ENCODE measurements at places on chromosomes 5 and 9.
A peak's percentile ranks its signal among the peaks of the same experiment; 100 is the strongest.

DNA sequence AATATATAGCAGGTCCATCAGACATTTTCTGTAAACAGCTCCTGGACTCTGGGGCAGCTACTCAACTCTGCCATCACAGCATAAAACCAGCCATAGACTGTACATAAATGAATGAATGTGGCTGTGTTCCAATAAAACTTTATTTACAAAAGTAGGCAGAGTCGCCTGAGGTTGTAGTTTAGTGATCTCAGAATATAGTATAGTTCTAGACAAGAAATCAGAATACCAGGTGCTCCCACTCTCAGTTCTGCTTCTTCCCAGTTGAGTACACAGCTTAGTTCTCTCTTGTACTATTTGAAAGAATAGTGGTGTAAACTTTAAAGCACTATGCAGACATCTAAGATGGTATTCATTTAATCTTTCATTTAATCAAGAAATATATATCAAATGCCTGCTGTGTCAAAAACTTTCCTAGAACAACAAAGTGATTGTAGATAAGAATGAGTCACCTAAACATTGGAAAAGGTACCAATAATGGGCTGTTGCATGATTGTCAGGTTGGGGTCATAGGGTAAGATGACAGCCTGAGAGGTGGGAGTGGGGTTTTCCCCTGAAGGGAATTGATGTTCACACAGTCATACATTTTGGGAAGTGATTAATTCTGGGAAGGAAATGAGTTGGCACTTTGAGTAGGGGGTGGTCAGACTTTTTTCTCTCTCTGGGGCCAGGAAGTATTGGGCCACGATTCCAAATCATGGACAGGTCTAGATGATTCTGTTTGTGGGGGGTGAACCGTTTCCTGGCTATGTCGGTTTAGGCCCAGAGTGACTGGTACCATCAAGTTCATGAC, 37.0 kb downstream of the TNFSF8 start:
- DNase-seq: no peak

GRCh38 chr5:115257981-115258380, 4.7 kb downstream of the PGGT1B start:
- DNase-seq: no peak

GRCh38 chr9:14529054-14529453, 164.2 kb downstream of the ZDHHC21 start:
- no peak for DNase-seq

DNA sequence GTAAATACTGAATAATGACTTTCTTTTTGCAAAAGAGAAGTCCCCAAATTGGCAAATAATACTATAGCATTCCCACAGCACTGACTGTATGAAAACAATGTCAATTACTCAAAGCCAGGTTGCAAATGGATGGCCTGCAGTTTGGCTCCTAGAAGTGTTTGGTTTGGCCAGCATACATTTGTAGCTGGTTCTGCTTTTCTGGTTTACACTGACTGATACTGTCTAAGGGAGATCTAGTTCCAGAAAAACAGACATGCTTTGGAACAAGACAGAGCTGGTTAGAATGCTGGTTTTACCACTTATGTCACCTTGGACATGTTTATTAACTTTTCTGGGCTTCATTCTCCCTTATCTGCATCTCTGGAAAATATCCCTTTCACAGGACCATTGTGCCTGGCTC, 81.5 kb upstream of the TRPM3 start:
- no peak for DNase-seq

- no peak for DNase-seq
These were observed 125.8 kb downstream of the DTWD2 start for GRCh38 chr5:118862596-118862995.

DNA sequence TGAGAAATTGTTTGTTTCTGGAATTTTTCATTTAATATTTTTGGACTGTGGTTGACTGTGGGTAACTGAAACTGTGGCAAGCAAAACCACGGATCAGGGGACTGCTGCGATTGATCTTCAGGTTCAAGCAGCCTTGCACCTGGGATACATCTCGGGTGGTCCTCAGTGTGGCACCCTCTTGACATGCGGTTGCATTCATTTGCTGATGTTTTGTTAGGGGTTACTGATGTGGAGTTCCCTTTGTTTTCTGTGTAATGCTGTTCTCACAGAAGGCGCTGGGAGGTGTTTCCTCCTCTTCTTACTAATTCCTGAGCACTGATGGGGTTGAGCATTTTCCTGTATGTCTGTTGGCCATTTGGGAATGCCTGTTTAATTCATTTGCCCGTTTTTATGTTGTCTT, 60.4 kb downstream of the EHMT1 start:
- DNase-seq: no peak

DNA sequence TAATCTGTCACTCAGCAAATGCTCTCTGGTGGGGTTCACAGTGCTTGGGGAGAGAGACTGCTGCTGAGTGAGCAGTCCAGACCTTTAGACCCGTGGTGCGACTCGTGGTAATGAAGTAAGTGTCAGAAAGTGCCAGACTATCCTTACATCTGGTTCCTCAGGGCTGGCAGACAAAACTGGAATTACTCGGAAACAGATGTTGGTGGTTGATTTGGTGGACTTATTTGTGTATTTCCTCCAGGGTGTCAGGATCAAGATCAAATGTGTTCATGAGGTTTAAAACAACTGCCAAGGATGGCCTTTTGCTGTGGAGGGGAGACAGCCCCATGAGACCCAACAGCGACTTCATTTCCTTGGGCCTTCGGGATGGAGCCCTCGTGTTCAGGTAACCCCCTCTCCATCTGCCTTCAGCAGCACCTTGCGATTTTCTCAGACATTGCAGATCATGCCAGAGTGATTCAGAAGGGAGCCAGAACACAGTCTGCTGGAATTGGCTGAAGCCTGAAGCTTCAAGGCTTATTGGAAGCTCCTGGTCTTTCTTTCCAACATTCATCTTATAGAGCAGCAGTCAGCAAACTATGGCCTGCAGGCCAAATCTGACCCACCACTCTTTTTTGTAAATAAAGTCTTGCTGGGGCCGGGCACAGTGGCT, 105.2 kb downstream of the LIFR start:
- DNase-seq: no peak

- DNase-seq: no peak
These were observed 10.0 kb downstream of the GPX3 start for GRCh38 chr5:151030379-151030778.

DNA sequence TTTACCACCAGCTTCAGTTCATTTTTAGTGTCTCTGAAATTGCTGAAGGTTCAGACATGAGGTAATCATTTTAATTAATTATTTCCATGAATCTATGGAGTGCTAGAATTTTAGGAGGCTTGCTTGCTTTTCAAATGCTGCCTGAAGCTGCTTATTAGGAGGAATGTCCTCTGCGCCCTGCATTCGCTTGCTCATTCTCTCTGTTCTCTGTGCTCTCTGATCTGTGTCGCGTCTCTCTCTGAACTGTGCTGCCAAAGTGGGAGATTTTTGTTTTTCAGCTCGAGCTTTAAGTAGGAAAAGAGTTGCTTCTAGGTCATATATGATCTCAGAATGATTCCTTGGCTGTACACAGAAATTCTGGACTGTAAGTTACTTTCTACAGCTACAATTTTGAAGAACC, 101.7 kb upstream of the PRR16 start:
- DNase-seq: no peak

GRCh38 chr5:178249191-178249989, 16.8 kb upstream of the PHYKPL start:
- DNase-seq: peak; percentile 40

DNA sequence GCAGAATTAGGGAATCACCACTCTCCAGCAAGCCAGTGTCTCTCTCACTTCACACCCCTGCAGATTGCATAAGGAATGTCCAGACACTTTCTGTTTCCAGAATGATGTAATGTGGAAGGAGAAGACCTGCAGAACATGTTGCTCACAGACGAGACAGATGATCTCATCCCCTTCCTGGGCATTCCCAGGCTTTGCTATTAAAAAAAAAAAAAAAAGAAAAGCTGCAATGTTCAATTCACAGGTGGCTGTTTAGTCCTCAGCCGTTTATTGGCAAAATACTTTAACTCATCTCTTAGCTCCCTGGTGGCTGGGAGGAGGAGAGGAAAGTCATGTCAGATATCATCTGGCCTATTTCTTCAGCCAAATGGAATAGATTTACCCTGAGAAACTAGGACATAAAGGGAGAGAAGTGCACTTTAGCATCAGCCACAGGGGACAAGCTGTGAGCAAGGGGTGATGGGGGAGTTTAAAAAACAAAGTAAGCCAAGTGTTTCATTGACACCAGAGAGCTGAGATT, 95.9 kb upstream of the TNC start:
- peak; percentile 80 for DNase-seq
